ENCODE measurements at places on chromosomes 6 and 20.

DNA sequence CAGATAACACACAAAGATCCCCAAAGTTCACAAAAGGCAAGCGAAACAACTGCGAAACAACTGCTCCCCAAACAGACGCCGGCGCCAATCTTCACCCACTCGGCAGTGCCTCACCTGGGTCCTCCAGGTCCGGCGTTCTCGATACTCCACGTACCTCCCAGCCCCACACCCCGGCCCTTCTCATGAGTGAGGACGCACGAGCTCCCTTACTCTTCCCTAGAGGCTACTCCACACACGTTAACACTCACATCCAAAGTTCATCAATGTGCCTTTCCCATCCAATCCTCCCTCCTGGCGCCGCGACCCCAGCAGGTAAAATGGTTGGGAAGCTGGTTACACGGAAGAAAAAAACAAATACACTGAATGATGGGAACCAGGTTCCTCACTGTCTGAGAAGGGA lies 77.0 kb downstream of the TAF4 start:
- H3K27me3 ChIP-seq, result no peaks in the 10 kb centered on the region
- H3K27ac ChIP-seq, result no peak overlapping the region
- H3K4me1 ChIP-seq, result no peaks in the 10 kb centered on the region

GRCh38 chr20:39829256-39829655 lies 859.8 kb downstream of the MAFB start:
- no peak overlapping the region for H3K27ac ChIP-seq
- H3K4me3 ChIP-seq, result no peak overlapping the region

DNA sequence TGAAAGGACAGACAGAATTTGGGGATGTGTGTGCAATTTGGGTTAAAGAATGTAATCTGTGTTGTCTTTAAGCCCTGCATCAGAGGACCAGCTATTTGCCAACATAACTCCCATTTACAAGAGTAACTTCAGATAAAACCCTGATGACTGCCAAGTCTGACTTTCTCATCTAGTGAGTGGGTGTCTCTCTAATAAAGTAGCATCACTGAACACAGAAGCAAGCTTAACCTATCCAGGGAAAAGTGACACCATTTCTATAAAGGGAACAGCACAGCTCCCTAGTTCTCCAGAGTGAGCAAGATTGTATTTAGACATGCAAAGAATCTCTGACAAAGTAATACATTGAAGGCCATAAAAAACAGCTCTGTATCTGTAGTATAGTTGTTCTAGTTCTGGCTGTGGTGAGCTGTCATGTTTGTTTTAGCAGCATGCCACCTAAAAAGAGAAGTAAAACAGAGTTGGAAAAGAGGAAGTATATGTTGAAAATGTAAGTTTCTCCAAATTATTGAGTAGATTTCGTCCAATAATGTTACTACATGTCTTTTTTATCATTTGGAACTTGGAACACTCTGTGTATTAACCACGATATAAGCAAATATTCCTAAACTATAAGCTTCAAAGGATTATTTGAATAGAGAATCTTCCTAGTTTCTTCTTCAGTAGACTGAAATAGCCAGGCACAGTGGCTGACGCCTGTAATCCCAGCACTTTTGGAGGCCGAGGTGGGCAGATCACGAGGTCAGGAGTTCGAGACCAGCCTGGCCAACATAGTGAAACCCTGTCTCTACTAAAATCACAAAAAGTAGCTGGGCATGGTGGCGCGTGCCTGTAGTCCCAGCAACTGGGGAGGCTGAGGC lies 8.8 kb upstream of the PIM1 start:
- H3K4me3 ChIP-seq, result no peak overlapping the region
- no peaks in the 10 kb centered on the region for H3K27me3 ChIP-seq
- peaks cover 19% of the 10 kb centered on the region for H3K4me1 ChIP-seq
- H3K36me3 ChIP-seq, result no peaks in the 10 kb centered on the region

DNA sequence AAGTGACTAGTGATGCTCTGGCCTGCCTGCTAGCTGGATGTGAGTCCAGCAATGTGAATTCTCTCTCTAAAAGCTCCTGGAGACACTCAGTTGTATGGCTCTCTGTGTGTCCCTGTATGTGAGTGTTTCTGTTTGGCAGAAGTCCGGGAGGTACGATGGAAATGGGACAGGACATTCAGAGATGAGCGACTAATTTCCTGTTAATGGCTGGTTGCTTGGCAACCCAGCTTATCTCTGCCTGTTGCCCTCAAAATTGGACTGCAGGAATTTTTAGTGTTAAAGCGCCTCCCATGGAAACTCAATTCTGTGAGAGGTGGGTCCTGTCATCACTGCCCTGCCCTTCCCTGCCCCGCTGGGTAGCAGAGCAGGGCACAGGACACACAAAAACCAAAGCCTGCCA lies 136.8 kb upstream of the LRFN2 start:
- peaks cover 4% of the 10 kb centered on the region for H3K4me1 ChIP-seq
- no peaks in the 10 kb centered on the region for H3K27me3 ChIP-seq
- H3K27ac ChIP-seq, result no peak overlapping the region
- no peak for DNase-seq

- H3K27me3 ChIP-seq, result no peaks in the 10 kb centered on the region
- no peak overlapping the region for H3K27ac ChIP-seq
- H3K4me3 ChIP-seq, result no peak overlapping the region
Measured at GRCh38 chr6:170448317-170448716, 104.8 kb downstream of the PSMB1 start.

GRCh38 chr20:59148701-59149493 lies 14.7 kb upstream of the ZNF831 start:
- H3K36me3 ChIP-seq, result peaks cover 8% of the 10 kb centered on the region
- H3K4me3 ChIP-seq, result no peak overlapping the region
- DNase-seq, result no peak
- H3K27me3 ChIP-seq, result no peaks in the 10 kb centered on the region

DNA sequence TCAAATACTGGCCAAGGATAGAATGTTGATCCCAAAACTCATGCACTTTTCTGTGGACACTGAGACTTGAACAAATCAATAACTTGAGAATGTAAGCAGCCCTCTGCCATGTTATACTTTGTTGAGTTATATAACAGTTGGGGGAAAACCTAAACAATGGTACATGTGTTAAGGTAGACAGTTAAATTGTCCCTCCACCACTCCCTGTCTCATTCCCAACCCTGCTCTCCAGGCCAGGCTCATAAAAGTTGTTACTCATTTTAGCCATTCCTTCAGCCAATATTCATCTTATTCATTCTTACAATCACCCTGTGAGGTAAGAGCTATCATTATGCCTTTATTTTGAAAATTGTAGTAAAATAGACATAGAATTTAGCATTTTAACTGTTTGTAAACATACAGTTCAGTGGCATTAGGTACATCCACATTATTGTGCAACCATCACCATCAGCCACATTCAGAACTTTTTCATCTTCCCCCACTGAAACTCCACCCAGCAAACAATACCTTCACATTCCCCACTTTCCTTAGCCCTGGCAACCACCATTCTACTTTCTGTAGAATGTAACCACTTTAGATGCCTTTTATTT lies 38.2 kb upstream of the IER3 start:
- H3K27me3 ChIP-seq, result no peaks in the 10 kb centered on the region
- peak overlapping the region; percentile 65 for H3K27ac ChIP-seq
- no peak for DNase-seq
- H3K4me1 ChIP-seq, result peaks cover 58% of the 10 kb centered on the region
- H3K36me3 ChIP-seq, result peaks cover 5% of the 10 kb centered on the region
- H3K4me3 ChIP-seq, result no peak overlapping the region

DNA sequence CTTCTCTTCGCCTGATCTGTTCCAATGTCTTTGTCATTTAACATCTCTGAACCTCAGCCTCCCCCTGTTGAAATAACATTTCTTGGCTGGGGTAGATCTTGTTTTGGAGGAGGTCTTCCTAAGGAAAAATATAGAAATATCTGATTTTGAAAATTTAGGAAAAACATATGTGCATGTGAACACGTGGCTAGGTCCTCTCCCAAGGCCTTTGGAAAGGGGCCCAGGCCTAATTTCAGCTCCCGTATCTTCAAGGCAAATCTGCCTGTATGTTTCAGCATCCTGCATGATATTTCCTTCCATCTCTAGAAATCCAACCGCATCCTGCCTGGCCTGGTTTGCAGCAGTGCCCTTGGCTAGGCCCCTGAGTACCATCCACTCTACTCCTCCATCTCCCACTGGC lies 261.2 kb downstream of the PHACTR1 start:
- no peaks in the 10 kb centered on the region for H3K36me3 ChIP-seq
- H3K4me3 ChIP-seq, result no peak overlapping the region
- no peaks in the 10 kb centered on the region for H3K4me1 ChIP-seq
- peaks cover 6% of the 10 kb centered on the region for H3K27me3 ChIP-seq
- DNase-seq, result no peak
- H3K27ac ChIP-seq, result no peak overlapping the region

- no peaks in the 10 kb centered on the region for H3K4me1 ChIP-seq
- DNase-seq, result no peak
- H3K4me3 ChIP-seq, result no peak overlapping the region
- no peaks in the 10 kb centered on the region for H3K36me3 ChIP-seq
Measured at GRCh38 chr6:119552021-119552420, 202.5 kb upstream of the MAN1A1 start.

DNA sequence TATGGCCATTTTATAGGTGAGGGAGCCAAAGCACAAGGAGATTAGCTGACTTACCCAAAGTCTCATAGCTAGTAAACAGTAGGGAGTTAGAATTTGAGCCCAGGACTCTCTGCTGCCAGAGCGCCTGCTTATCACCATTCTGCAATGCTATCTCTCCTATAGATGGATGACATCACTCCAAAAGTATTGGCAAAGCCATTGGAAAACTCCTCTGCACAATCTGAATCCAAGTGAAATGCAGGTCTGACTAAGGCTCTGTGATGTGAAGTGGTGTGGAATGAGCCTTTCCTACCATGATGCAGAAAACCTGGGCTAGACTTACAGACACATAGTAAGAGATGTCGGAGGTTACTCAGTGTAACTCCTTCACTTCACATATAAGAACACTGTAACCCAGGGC lies 106.3 kb downstream of the GRM1 start:
- no peaks in the 10 kb centered on the region for H3K27me3 ChIP-seq
- no peaks in the 10 kb centered on the region for H3K4me1 ChIP-seq

- H3K27me3 ChIP-seq, result no peaks in the 10 kb centered on the region
- peaks cover 62% of the 10 kb centered on the region for H3K36me3 ChIP-seq
- DNase-seq, result no peak
- peaks cover 41% of the 10 kb centered on the region for H3K4me1 ChIP-seq
- peak overlapping the region; percentile 88 for H3K4me3 ChIP-seq
Measured at GRCh38 chr6:159727717-159728445, 575 bp downstream of the WTAP start.

DNA sequence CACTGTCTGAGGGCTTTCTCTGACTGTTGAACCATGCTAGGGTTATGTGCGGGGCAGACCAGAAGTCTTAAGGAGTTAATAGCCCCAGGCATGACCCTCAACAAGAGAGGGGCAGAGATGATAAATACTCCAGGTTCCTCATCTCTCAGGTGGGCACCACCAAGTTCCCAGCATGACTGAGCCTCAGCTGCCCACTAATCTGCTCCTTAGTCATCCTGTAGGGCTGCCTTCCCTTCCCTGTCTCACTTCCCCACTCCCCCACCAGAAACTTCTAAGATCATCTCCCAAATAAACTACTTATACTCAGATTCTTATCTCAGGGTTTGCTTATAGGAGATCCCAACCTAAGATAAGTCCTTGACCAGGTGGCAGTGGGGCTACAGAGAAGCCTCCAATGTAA lies 137.2 kb upstream of the PRND start:
- H3K27me3 ChIP-seq, result peaks cover 18% of the 10 kb centered on the region
- DNase-seq, result no peak
- H3K4me3 ChIP-seq, result no peak overlapping the region

- DNase-seq, result no peak
- no peaks in the 10 kb centered on the region for H3K4me1 ChIP-seq
- H3K27ac ChIP-seq, result no peak overlapping the region
- no peaks in the 10 kb centered on the region for H3K36me3 ChIP-seq
- H3K27me3 ChIP-seq, result no peaks in the 10 kb centered on the region
Measured at GRCh38 chr6:163014736-163015135, 287.0 kb downstream of the PACRG start.

DNA sequence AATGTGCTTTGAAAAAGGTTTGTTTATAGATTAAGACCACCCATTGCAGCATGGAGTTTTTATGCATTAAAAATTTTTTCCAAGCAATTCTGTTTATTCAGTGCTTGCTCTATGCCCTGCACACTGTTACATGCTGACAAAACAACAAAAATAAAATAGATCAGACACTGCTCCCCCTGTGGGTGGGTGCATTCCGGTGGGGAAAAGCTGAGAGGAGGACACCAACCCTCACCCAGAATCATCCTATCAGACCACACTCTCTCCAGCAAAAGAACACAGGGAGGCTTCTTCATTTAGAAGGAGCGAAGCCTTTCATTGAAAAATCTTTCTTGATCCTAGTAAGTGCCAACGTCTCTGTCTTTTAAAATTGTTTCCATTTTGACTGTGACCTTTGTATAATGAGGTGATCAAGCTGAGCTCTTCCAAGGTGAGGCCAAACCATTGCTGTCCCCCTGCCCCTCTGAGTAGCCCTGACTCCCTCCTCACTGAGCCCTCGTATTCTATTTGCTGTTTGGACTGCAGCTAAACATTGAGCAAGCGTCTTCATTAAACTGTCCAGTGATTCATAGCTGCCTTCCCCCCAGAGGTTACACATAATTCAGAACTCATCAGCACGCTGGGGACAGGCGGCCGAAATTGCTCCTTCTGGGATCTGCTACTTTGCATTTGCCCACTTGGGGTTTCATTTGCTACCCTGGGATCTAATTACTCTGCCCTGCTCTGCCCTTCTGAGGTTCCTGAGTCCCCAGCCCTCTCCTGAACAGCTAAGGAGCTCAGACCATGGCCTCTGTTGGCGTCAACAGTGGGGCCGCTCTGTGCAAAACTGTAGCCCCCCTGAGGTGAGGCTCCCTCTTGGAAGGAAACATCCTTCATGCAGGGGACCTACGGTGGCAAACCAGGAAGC lies 102.4 kb downstream of the F13A1 start:
- no peak for DNase-seq
- no peaks in the 10 kb centered on the region for H3K27me3 ChIP-seq
- H3K36me3 ChIP-seq, result no peaks in the 10 kb centered on the region
- H3K27ac ChIP-seq, result no peak overlapping the region
- H3K4me3 ChIP-seq, result no peak overlapping the region
- no peaks in the 10 kb centered on the region for H3K4me1 ChIP-seq

GRCh38 chr20:39878320-39878719 lies 810.7 kb downstream of the MAFB start:
- no peaks in the 10 kb centered on the region for H3K27me3 ChIP-seq
- no peaks in the 10 kb centered on the region for H3K4me1 ChIP-seq
- no peaks in the 10 kb centered on the region for H3K36me3 ChIP-seq
- H3K27ac ChIP-seq, result no peak overlapping the region

- no peaks in the 10 kb centered on the region for H3K4me1 ChIP-seq
- DNase-seq, result no peak
- H3K27ac ChIP-seq, result no peak overlapping the region
- no peak overlapping the region for H3K4me3 ChIP-seq
- H3K36me3 ChIP-seq, result no peaks in the 10 kb centered on the region
Measured at GRCh38 chr20:12256806-12257205, 339.1 kb downstream of the BTBD3 start.

- no peak overlapping the region for H3K27ac ChIP-seq
- DNase-seq, result no peak
- no peak overlapping the region for H3K4me3 ChIP-seq
- H3K27me3 ChIP-seq, result no peaks in the 10 kb centered on the region
- no peaks in the 10 kb centered on the region for H3K4me1 ChIP-seq
Measured at GRCh38 chr20:25643716-25644115, 19.9 kb upstream of the NANP start.

All from activated T-helper 2 cell treated with anti-CD3 and anti-CD28 coated beads, Interferon-gamma antibody, Interleukin-2, Interleukin-4, amounts not matched to agents 10 μg/mL and 5 μg/mL and 100 μg/mL, durations not matched to agents 14 hours and 24 hours and 36 hours (primary cell).